ENCODE measurements at places on chromosomes 2 and 18.

DNA sequence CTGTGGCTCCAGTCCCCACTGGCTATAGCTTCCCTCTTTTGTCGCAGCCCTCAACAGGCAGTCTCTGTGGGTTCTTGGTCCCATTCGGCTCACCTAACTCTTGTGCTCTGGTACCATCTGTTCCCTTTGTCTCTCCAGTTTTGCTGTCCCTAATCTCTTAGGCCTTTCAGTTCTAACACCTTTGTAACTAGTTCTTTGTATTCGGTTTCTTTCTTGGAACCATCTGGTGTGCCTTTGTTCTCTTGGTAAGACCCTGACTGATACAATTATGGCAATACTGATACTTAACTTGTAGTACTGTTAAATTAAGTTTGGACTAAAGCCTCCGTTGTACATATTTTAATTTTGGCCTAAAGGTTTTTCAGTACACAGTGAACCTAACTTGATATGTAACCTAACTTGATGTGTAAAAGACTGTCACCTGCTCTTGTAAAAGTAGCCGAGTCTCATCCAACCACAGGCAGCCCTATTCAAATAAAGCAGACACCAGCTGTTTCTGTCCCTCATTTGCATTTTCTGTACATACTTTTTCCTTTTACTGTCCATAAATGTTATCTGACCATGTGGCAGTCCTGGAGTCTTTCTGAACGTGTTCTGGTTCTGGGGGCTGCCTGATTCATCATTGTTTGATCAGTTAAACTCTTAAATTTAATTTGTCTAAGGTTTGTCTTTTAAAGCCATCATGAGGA, 4.8 kb upstream of the MRPL44 start:
- DNase-seq = no peak

DNA sequence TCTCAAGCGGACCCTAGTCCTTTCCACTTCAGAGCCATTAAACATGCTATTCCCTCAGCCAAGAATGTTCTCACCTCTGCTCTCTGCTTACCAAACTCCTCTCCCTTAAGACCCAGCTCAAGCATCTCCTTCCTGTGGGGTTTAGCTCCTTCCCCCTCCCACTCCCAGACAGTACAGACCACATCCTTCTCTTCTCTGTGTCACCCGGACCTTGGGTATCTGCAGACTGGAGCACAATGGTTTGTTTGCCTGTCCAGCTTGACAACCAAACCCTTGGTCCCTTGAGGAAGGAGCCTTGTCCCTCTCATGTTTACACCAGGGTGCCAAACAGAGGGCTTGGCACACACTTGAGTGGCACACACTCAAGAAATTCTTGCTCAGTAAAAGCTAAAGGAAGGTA, 4.1 kb upstream of the CD8A start:
- no peak for DNase-seq

DNA sequence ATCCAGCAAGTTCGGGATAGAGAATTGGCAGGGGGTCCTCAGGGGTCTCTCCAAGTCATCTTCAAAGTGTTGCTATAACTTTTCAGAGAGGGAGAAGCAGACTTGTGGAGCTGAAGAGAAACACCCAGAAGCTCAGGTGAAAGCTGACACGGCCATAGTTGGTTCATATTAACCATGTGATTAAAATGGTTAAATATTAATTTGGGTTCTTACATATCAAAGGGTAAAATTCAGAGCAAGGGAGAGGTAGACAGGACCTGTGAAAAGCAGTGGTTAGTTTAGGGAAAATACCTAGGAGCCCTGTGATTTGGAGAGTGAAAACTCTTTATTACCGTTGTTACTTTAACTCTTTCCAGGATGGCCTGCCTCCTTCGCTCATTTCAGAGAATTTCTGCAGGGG, at the start of gene UGT1A6:
Gene UGT1A6, plus strand, starts transcription at position 243 of the 400 bp plus-strand sequence. Its CDS starts 115 bp downstream, at position 358.
- DNase-seq = no peak

DNA sequence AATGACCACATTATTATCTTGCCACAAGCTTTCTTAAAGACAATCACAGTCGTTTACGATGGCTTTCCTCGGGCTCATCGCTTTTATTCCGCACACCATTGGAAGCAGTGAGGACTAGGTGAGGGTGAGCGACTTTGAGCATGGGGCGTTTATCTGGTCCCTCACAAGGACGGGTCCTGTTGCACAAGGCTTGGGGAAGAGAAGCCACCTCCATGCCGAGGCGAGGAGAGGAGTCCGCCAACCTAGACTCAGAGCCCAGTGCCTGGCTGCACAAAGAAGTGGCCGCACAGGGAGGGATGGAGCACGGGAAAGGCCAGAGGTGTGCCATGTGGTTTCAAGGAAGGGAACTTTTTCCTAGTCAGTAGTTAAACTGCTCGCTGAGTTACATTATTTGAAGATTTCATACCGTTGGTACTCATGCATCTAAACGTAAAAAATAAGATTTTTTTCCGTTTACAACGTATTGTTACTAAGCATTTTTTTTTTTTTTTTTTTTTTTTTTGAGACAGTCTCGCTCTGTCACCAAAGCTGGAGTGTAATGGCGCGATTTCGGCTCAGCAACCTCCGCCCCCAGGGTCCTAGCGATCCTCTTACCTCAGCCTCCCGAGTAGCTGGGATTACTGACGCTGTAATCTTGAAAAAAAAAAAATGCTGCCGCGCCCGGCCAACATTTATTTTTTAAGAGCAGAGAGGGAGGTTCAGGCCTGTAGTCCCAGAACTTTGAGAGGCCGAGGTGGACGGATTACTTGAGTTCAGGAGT, 849 bp upstream of the CYP27C1 start:
- no peak for DNase-seq
